CD4-positive, alpha-beta T cell treated with Interleukin-17A for 4 hours (primary cell): ENCODE measurements at places on chromosomes 4 and X.

- DNase-seq, result no peak
Observed at GRCh38 chr4:68074397-68074796, 55.3 kb downstream of the TMPRSS11F start.

GRCh38 chr4:169248645-169249044, 22.1 kb downstream of the SH3RF1 start:
- no peak for DNase-seq

DNA sequence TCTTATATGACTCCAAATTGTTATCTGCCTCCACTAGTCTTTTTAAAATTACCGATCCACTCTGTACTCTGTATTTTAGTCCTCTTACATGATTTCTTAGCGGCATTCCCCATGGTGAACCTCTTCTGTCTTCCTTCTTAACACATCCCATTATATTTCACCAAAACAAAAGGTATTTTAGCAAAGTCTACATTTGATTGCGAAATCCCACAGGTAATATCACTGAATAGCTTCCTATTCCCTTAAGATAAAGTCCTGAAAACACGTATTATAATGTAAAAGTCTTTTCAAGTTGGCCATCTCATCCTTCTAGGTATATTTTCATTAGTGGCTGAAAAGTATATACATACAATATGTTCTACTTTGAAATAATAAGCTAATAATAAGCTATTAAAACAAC, 2016.0 kb upstream of the IGFBP7 start:
- DNase-seq, result no peak

GRCh38 chrX:22392133-22392948, 119.6 kb downstream of the CBLL2 start:
- DNase-seq, result no peak

DNA sequence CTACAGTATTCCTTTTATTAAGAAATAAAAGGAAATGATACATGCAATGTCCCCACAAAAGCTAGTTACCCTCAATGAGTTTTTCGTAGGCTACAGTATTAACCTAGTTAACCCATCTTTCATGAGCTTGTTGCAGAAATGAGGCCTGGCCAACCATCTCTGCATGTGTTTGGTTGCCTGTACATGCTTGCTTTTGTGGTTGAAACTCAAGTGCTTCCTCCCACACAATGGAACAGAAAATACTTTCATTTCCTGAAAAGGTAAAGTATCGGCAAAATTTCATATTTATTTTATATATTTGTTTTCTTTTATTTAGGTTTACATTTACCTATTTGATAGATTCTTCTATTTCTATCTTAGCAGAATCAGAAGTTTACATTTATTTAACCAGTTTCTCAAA, 214.6 kb upstream of the FAM241A start:
- DNase-seq, result no peak

GRCh38 chr4:105145903-105146275, 787 bp upstream of the TET2 start:
- DNase-seq, result peak; percentile 36

DNA sequence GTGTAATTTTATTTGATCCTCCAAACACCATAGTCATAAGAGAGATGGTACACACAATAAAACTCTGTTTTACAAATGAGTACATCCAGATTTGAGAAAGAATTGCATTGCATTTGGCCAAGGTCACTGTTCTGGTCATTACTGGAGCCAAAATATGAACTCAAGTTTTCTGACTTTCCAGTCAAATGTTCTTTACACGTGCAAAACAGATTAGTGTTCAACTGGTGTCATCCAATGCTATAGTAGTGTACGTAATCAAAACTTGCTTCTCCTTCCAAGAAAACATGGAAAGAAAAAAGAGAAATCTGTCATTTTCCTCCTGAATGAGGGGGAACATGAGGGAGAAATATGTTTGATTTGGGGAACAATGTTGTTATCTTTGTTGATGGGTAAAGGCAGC, 291.9 kb downstream of the NAF1 start:
- DNase-seq, result no peak

- no peak for DNase-seq
Observed at GRCh38 chr4:187357821-187358220, 634.2 kb upstream of the FAT1 start.

- DNase-seq, result peak; percentile 11
Observed at GRCh38 chrX:46628460-46629371, 55.2 kb downstream of the CHST7 start.

DNA sequence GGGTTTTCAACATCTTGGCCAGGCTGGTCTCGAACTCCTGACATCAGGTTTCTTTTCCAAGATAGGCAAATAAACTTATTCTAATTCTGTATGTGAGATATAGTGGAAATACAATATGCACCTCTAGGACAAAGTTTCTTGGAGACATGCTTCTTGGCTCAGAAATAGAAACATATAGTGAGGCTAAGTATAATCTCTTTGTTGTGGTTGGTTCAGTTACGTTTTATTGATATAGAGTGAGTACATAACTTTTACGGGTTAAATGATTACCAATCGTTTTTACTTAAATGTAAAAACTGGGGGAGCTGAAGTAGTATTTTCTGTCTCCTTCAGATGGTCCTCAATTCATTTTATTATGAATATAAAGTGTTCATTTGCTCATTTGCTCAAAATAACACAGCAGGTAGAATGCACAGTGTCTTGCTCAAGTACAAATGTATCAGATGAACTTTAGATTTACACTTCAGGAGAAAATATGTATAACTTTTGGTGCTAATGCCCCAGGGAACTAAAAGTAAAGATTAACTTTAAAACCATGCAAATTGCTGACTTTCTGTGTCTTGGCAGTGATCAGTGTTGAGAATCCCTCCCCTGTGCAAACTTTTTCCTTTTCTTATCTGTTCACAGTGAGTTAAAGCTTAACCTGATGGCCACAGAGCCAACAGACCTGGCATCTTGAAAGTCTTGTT, 77.6 kb downstream of the AFF1 start:
- DNase-seq, result no peak

GRCh38 chr4:102103368-102103767, 241.9 kb downstream of the SLC39A8 start:
- no peak for DNase-seq

DNA sequence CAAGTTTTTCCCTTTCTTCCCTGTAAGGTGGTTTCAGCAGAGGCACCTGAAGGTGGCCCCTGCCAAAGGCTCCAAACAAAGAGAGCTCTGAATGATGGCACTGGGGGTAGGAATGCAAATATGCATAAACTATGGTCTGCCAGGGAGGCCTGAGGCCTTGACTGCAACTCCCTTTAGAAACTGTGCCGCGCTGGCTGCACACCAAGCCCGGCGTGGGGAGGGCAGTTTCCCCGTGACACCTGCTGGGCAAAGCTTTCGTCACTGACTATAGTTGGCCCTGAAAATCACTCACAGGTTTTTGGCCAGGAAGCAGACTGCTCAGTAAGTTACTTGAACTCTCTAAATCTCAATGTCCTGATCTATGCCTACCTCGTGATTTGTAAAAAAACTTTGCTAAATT, 97.8 kb upstream of the ATOH1 start:
- no peak for DNase-seq

- DNase-seq, result no peak
Observed at GRCh38 chr4:135948797-135949196, 1583.5 kb downstream of the PCDH18 start.

GRCh38 chr4:25580633-25581467, 74.8 kb upstream of the SLC34A2 start:
- no peak for DNase-seq

DNA sequence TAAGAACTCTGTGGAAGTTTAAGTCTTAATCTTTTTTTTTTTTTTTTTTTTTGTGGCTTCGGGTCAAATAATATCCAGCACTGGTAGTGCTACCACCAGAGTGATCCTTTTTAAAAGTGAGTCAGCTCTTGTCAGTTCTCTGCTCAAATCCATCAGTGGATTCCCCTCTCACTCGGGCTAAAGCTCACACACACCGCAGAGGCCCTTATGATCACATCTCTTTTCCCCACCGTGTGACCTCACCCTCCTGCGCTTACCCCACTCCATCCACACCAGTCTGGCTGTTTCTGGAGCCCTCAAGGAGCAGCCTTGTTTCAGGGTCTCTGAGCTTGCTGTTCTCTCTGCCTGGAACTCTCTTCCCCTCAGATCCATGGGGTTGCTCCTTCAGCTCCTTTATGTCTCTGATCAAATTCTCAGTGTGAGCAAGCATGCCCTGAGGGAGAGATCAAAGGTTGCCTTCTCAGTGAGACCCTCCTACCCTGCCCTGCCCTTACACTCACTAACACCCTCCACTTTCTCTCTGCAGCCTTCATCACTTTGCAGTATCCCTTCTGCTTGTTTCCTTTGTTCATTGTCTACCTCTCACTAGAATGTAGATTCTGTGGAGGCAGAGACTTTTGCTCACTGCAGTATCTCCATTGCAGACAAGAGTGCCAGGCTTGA, 19.8 kb upstream of the BEND4 start:
- DNase-seq, result no peak

GRCh38 chrX:45322382-45322781, 121.7 kb upstream of the DIPK2B start:
- no peak for DNase-seq

GRCh38 chr4:116480546-116480945, 604.8 kb downstream of the TRAM1L1 start:
- no peak for DNase-seq

GRCh38 chr4:182093431-182093831, 149.8 kb upstream of the TENM3 start:
- DNase-seq, result no peak

GRCh38 chr4:158461336-158461735, 60.3 kb upstream of the RXFP1 start:
- no peak for DNase-seq

DNA sequence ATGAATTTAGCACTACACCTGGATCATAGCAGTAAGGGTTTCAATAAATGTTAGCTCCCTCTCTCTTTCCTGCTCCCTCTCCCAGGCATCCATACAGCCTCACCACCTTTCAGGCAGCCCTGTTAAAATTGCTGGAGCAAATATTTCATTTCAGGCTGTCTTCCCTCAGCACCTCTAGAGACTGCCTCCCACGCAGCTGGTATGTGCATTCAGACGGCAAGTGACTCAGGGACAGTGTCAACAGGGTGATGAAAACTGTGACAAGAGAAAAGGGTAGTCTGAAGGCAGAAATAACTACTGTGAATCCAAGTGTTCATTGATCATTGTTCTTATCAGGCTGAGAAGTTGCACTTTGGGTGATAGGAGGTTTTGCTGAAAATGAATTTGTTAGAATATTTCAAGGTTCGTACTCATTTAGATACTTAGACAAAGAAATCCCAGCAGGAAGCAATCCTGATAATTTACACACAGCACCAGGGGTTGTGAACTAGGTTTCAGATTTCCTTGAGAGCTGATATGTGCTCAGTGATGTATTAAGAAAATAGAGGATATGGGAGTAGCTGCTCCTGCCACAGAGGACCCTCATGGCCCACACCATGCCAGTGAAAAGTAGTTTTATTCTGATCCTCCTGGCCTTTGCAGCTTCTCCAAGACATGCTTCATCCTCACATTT, 424.2 kb downstream of the FGF13 start:
- no peak for DNase-seq

- DNase-seq, result no peak
Observed at GRCh38 chrX:19563327-19563726, 48.0 kb upstream of the MAP3K15 start.

GRCh38 chr4:78184584-78184983, 127.5 kb downstream of the FRAS1 start:
- DNase-seq, result no peak

- DNase-seq, result no peak
Observed at GRCh38 chr4:9938933-9939332, 82.4 kb downstream of the SLC2A9 start.

GRCh38 chr4:166941629-166942028, 292.7 kb downstream of the SPOCK3 start:
- no peak for DNase-seq

DNA sequence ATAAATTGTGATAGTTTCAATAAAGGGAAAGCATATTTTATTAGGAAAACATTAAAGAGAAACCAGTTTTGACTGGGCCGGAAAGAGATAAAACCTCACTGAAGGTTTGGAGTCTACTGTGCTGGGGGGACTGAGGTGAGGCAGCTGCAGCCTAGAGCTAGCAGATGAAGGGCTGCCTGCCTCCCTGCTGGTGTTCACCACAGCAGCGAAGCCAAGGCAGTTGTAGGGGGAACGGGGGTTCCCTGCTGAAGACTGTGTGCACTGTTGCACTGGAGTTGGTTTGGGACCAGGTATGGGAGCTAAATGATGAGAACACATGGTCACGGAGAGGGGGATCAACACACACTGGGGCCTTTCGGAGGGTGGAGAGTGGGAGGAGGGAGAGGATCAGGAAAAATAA, 546.5 kb upstream of the SMIM31 start:
- DNase-seq, result no peak

DNA sequence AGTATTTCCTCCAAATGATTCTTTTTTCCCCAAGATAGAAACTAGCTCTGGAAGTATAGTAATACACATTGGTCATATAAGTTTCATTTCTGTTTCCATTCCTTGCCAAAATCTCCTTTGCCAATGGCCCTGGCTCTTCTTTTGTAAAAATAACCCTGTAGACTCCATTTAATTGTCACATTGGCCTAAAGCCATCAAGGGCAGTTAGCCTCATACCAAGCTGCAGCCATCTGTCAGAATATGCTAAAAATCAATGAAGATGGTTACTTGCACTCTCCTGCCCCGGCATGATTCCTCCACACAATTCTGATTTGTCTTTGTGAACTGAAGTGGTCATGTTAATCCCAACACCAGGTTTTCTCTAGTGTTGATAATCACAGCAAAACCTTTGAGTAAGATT, 380.5 kb downstream of the SH2D1A start:
- no peak for DNase-seq

- no peak for DNase-seq
Observed at GRCh38 chr4:152028131-152028530, 267.3 kb upstream of the GATB start.

DNA sequence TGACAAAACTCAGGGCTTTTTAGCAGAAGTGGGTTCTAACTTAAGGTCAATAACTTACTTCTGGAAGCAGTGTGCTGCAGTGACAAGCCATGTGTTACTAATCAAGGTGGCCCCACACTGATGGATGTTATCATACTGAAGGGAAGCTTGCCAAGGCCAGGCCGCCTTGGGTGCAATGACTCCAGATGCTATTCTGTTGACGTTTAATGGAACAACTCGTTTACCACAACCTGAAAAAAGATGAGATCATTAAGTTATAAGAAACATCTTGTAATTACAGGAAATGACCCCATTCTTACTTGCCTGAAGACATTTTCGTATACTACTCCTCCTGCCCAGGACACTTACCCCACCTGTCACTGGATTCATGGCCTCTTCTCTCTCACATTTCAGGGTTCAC, 38.9 kb upstream of the TMPRSS11D start:
- DNase-seq, result no peak

DNA sequence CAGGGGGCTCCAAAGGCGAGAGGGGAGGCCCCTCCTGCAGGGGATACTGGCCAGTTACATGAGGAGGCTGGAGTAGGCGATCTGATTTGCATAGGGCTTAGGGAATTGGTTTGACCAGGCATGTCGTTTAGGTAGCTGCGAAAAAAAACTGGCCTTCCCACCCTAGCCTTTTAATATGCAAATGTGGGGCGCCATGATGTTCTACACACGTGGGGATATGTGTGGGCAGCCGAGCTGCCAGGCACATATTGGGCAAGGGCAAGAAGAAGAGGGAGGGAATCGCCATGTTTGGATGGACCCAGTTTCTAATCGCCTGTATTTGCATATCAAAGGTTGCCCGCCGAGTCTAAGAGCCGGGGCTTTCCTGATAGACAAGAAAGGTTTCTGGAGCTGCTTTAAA, 121.3 kb downstream of the PRKX start:
- no peak for DNase-seq
